ENCODE measurements at places on chromosomes 2 and 18. TPM values are rescaled to one million over a fixed set of nuclear protein-coding genes. Genes with fewer than 3 reads are reported as not detected.

GRCh38 chr2:133835821-133836619, 267.8 kb upstream of the NCKAP5 start:
- DNase-seq = no peak

- no peak for DNase-seq
Measured at GRCh38 chr18:78924786-78925540, 54.7 kb upstream of the SALL3 start.

DNA sequence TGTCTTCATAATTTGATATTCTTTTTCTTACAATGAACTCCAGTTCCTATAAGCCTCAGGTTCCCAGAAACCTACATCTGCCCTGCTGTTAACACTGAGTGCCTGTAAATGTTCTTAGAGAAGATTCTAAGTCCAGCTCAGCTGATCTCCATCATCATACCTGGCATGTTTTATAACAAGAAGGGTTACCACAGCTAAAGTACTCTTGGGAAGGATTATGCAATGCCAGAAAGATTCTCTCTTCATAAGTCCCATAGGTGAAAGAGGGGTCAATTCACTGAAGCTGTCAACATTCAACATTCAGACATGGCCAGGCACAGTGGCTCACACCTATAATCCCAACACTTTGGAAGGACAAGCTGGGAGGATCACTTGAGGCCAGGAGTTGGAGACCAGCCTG, 31.3 kb upstream of the PTPN4 start:
- no peak for DNase-seq

GRCh38 chr18:13587001-13587400, 139.4 kb downstream of the FAM210A start:
- DNase-seq = no peak

DNA sequence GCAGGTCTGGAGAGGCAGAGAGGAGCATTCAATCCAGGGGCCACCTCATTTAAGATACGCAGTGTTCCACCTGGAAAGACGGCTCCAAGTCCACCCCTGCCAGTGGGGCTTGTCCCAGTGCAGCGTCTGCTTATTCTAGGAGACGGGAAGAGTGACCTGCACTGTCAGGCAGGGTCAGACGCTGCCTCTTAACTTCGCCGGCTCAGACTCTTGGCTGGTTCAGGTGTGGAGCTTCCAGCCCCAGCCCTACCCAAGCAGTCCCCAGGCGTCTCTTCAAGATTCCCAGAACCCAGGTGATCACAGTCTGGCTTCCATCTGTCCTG, 208.5 kb downstream of the TFCP2L1 start:
- DNase-seq = no peak

GRCh38 chr2:111071600-111072171, 49.0 kb upstream of the BCL2L11 start:
- no peak for DNase-seq

- no peak for DNase-seq
Measured at GRCh38 chr2:168798076-168798887, 4.2 kb upstream of the NOSTRIN start.

DNA sequence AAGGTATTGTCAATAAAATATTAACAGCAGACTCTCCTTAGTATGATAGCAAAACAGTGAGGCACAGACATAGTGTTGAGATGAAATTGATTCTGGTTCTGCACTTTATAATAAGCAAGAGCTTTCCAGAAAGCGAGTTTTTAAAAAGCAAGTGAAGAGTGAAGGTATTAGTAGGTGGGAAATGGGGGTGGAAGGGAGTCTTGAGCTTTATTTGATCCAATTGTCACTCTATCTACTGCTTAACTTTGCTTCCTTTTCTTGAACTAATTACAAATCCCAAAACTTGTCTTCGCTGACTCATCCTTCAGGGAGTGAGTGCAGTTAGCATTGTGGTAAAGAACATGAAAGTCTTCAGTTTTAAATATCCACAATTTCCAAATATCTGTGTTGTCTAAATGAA, 120.6 kb upstream of the BOD1L2 start:
- DNase-seq = no peak

DNA sequence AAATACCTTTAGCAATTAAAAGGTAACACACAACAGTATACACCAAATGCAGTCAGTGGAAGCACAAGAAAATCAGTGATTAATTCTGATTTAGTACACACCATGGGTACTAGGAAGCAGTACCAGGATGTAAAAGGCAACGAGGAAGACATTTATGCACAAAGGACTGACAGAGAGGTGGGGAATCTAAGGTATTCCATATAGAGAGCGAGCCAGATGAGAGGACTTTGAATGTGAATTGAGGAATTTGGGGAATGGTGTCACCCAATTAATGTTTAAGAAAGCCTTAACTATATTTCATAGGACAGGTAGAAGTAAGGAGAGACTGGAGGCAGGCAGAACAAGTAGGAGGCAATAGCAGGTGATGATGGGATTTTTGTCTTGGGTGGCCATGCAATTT, 11.7 kb downstream of the CPS1 start:
- no peak for DNase-seq

DNA sequence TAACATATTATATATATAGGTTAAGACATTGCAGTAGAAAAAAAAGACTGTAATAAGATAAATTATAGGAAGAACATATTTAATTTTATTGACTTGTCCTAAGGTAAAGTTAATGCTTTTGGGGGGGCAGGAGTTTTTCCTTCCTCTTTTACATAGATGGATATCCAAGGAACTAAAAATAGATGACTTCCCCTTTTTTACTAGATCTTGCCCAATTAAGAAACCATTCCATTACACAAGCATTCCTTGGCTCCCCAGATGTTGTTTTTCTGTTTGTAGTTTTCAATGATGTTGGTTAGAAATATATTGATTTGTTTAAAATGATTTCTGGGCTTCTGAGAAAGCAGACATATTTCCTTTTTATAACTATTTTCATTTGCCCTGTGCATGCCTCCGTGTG, 22.4 kb upstream of the PMAIP1 start:
- no peak for DNase-seq

- no peak for DNase-seq
Measured at GRCh38 chr2:12261986-12262680, 454.6 kb upstream of the TRIB2 start.

GRCh38 chr2:182581196-182581935, 134.7 kb upstream of the DNAJC10 start:
- no peak for DNase-seq

GRCh38 chr2:209688385-209688784, 83.2 kb upstream of the UNC80 start:
- DNase-seq = no peak

DNA sequence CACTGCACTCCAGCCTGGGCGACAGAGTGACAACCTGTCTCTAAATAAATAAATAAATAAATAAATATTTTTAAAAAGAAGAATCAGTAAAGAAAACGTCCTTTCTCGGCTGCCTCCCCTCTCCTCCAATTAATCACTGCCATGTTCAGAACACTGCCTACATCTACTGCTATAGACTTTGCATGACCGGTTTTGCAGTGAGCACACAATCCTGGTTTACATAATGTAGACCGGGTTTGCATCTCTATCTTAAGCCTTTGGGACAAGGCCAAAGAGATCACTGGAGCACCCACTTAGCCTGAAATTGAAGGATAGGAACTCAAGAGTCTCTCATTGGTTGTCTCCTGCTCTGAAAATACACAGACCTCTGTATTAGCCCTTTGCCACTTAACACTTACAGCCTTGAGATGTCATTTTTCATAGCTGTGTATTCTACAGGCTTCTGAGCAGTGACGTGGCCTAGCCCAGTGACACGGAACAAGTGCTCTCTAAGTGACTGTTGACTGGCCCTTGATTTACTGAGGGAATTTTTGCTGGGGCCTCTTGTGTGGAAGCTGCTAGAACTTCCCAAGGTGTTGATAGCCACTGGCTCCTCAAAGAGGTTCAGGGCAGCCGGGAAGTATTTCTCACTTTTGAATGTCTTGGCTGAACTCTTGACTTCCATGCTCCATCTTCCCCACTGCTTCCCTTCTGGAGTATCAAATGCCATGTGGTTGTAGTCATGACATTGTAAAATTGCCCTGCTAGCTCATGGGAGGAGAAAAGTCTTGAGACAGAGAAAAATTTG, 45.3 kb upstream of the CCBE1 start:
- DNase-seq = no peak

DNA sequence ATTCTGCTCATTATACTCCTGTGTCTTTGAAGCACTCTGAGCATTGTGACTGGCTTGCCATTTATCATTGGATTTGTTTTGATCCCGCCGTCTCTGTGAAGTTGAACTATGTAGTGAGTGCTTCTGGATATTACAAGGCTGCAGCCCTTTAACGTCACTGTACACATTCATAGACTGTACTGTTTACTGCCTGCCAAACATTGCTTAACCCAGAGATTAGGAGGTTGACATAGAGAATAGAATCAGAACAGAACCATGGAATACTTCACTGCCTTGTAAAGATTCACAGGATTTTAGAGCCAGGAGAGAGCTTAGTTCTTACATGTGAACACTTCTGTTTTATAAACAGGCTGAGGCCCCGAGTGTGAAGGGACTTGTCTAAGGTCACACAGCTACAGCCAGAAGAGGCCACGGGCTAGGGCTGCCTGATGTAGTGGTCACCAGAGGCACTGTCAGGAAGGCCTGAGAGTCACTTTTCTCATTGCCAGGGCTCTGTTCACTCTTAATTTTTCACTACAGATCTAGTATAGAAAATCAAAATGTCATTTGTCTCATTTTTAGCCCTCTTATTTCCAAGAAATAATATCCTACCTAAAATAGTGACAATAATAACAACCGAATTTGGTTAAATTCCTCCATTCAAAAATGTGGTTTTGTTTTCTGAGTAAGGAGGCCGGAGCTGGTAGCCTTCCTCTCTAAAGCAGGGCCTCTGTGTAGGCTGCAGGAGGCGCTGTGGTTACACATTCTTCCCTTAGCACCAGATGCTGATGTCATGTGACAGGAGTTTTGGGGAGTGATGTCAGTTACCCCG, 87.9 kb downstream of the UGGT1 start:
- peak; percentile 48 for DNase-seq

GRCh38 chr2:53752385-53752784, 15.2 kb upstream of the CHAC2 start:
- no peak for DNase-seq

- DNase-seq = no peak
Measured at GRCh38 chr2:200380833-200381542, 74.5 kb downstream of the SPATS2L start.

- DNase-seq = no peak
Measured at GRCh38 chr2:128187032-128187654, 96.1 kb downstream of the UGGT1 start.

DNA sequence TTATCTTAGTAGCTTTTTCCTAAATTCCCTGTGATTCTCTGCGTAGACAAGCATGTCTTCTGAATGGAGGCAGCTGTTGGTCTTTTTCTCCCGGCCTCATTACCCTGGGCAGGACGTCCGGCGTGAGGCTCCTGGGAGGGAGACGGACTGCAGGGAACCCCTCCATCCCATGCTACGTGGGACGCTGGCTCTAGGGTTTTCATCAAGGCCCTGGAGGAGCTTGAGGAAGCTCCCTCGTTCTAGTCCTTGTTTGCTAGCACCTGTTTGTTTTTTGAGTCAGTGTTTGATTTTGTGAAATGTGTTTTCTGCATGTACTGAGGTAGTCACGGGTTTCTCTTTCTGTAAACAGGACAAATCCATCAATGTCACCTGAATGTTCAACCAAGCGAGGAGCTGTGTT, 99.3 kb upstream of the TMEM18 start:
- DNase-seq = no peak

- no peak for DNase-seq
Measured at GRCh38 chr2:51650769-51651168, 618.8 kb upstream of the NRXN1 start.

DNA sequence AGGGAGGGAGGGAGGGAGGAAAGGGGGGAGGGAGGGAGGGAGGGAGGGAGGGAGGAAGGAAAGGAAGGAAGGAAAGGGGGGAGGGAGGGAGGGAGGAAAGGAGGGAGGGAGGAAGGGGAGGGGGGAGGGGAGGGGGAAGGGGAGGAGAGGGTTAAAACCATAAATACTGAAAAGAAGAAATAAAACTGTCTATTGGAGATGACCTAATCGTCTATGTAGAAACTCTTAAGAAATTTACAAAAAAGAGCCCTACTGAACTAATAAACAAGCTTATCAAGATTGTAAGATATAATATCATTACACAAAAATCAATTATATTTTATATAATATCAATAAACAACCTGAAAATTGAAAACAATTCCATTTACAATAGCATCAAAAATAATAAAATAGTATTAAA, 32.3 kb upstream of the CTDP1 start:
- DNase-seq = no peak

GRCh38 chr18:79510731-79511241, 115.1 kb downstream of the NFATC1 start:
- DNase-seq = peak; percentile 23

DNA sequence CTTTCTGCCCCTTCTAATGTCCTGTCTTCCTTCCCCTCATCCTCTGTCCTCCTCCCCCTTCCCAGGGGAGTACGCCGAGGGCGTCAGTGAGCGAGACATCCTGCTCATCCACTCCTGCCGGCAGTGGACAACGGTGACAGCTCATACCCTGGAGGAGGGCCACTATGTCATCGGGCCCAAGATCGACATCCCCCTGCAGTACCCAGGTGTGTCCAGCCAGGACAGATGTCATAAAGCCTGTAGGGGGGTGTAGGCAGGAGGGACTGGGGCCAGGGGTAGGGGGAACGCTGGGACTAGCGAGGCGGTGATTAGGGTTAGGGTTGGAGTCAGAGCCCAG, 3.4 kb downstream of the GAREM2 start:
- no peak for DNase-seq

DNA sequence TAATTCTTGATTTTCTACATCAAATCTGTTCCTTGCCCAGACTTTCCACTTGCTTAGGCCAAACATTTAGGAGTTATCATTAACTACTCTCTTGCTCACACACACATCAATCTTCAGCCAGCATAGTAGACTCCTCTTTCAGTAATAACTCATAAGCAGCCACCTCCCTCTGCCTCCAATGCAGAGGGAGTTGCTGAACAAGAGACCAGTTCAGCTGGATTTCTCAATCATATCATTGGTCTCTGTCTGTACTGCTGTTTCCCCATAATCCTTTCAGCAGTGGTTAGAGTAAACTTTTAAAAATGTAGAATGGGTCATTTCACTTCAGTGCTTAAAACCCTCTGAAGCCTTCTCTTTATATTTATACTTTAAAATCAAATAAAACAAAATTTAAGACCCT, 112.9 kb downstream of the SLC39A10 start:
- no peak for DNase-seq

DNA sequence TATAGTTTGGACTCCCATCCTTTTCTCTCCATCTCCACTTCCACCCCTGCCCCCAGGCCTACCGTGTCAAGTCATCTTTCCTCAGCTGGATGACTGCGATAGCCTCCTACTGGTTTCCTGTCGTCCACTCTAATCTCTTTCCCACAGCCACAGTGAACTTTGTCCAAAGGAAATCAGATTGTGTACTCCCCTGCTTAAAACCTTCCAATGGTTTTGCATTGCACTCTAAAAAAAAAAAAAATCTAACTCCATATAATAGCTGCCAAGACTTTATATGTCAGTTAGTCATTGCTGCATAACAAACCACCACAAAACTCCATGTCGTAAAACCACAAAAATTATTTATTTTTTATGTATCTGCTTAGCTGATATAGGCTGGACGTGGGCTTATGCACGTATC, 160.2 kb upstream of the CCDC68 start:
- no peak for DNase-seq

- no peak for DNase-seq
Measured at GRCh38 chr2:189854940-189855339, 70.7 kb downstream of the PMS1 start.

The IL36RN gene
- not detected for total RNA-seq

The AKAIN1 gene
- not detected for total RNA-seq

The ABCB11 gene
- total RNA-seq = 0.28 TPM

The ZCCHC2 gene
- total RNA-seq = 56.8 TPM

The NABP1 gene
- 72.6 TPM for total RNA-seq

The FAM161A gene
- 3.8 TPM for total RNA-seq

The SKOR2 gene
- total RNA-seq = not detected

The MLPH gene
- total RNA-seq = not detected

The TMEM37 gene
- total RNA-seq = not detected

The CNTNAP5 gene
- total RNA-seq = not detected

The PRPF40A gene
- 113 TPM for total RNA-seq
